Testis (tissue), 5 donors: ENCODE measurements at places on chromosomes 7 and 10. TPM values are rescaled to one million over a fixed set of nuclear protein-coding genes. Genes with fewer than 3 reads are reported as not detected.

DNA sequence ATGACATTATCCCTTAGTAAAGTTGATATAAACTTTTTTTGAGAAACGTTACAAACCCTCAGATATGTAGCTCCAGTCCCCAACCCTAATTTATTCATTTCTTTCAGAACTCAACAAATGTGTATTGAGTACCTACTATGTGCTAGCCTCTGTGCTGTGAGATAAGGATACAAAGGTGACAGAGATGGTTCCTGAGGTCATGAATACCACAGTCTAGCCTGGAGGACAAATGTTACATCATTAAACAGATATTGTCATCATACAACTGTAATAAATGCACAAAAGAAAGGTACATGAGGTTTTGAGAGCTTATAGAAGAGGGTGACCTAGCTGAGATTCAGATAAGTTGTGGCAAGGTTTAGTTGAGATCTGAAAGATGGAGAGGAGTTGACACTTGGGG lies 4.4 kb upstream of the WIPF3 start:
- no peaks in the 10 kb centered on the region for H3K36me3 ChIP-seq
- no peak overlapping the region for H3K4me3 ChIP-seq
- DNase-seq, result no peak
- H3K27ac ChIP-seq, result no peak overlapping the region

Gene GATA3
- 0.50 TPM for polyA plus RNA-seq

GRCh38 chr7:609365-609764 lies 89.7 kb upstream of the PDGFA start:
- DNase-seq, result no peak
- H3K27ac ChIP-seq, result no peak overlapping the region
- H3K4me1 ChIP-seq, result peaks cover 26% of the 10 kb centered on the region

GRCh38 chr7:139124084-139124914 lies 14.8 kb upstream of the ZC3HAV1 start:
- no peak overlapping the region for H3K4me3 ChIP-seq
- no peak for DNase-seq
- no peak overlapping the region for H3K27ac ChIP-seq
- no peaks in the 10 kb centered on the region for H3K27me3 ChIP-seq
- no peaks in the 10 kb centered on the region for H3K4me1 ChIP-seq
- no peaks in the 10 kb centered on the region for H3K36me3 ChIP-seq

DNA sequence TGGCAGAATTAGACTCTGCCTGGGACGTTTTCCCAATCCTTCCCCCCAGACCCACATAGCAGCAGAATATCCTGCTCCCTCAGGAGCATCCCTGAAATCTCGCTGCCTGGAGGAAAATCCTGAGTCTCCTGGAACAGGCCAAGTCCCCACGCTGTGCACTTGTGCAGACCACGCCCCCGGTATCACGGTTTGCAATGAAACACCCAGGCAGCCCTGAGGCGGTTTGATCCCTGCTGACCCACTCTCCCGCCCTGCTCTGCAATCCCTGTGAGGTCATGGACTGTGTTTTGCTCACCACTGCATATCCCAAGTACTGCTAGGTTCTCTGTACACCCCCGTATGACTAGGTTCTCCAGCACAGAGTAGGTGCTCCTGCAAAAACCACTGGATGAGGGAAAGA lies 411.8 kb upstream of the MGMT start:
- H3K4me3 ChIP-seq, result no peak overlapping the region
- H3K27me3 ChIP-seq, result no peaks in the 10 kb centered on the region
- H3K27ac ChIP-seq, result no peak overlapping the region
- no peaks in the 10 kb centered on the region for H3K36me3 ChIP-seq
- no peaks in the 10 kb centered on the region for H3K4me1 ChIP-seq

DNA sequence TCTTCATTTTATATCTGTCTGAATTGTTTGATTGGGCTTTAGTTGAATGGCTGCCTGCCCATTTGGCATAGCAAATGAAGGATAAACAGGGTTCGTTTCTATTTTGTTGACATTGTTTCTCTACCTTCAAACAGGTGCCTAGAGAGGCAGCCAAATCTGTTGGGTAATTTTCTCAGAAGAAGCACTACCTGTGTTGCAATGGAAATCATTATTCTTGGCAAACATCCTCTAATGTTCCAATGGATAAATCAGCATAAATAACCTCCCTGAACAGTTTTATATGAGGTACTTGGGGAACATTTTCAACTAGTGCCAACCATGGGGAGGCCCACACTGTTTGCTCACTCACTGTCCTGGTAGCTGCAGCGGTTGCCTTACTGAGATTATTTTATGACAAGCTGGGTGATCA lies 64.4 kb upstream of the PLPP4 start:
- no peak overlapping the region for H3K27ac ChIP-seq
- H3K4me3 ChIP-seq, result no peak overlapping the region
- H3K36me3 ChIP-seq, result no peaks in the 10 kb centered on the region

Gene C1QL3
- not detected for polyA plus RNA-seq

- DNase-seq, result no peak
- no peak overlapping the region for H3K27ac ChIP-seq
- H3K4me1 ChIP-seq, result no peaks in the 10 kb centered on the region
- H3K4me3 ChIP-seq, result no peak overlapping the region
- no peaks in the 10 kb centered on the region for H3K27me3 ChIP-seq
Measured at GRCh38 chr10:117662126-117662525, 119.6 kb downstream of the EMX2 start.

Gene FAM131B
- polyA plus RNA-seq, result 1.2 TPM

GRCh38 chr7:38929460-38930171 lies 20.6 kb upstream of the VPS41 start:
- no peaks in the 10 kb centered on the region for H3K36me3 ChIP-seq
- no peak overlapping the region for H3K4me3 ChIP-seq
- H3K27me3 ChIP-seq, result no peaks in the 10 kb centered on the region
- no peak overlapping the region for H3K27ac ChIP-seq
- no peaks in the 10 kb centered on the region for H3K4me1 ChIP-seq
- no peak for DNase-seq

DNA sequence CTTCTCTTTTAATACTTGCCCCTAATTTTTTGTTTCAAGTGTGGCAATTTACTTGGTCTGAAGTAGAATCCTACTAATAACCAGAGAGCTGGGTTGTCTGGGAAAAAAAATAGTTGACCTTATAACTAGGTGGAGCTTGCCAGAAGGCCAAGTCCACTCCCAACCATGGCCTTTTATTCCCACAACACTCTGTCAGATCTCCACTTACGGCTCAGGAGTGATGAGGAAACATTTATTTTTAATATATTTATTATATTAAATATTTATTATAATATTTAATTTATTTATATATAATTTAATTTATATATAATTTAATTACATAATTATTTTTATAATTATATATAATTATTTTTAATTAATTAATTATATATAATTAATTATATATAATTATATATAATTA lies 58.8 kb downstream of the TSPAN12 start:
- no peaks in the 10 kb centered on the region for H3K36me3 ChIP-seq
- H3K27me3 ChIP-seq, result no peaks in the 10 kb centered on the region
- no peak overlapping the region for H3K27ac ChIP-seq
- no peaks in the 10 kb centered on the region for H3K4me1 ChIP-seq
- H3K4me3 ChIP-seq, result no peak overlapping the region
- DNase-seq, result no peak

Gene FAM180A
- polyA plus RNA-seq, result 1.5 TPM

GRCh38 chr7:27146491-27147198 lies 929 bp downstream of the HOXA6 start:
- peak; percentile 8 for DNase-seq
- H3K4me1 ChIP-seq, result peaks cover 4% of the 10 kb centered on the region
- H3K4me3 ChIP-seq, result no peak overlapping the region

Gene NODAL
- polyA plus RNA-seq, result 5.2 TPM

Gene ERV3-1
- polyA plus RNA-seq, result 14.8 TPM

GRCh38 chr10:126135177-126135576 lies 238.8 kb downstream of the FANK1 start:
- H3K27me3 ChIP-seq, result no peaks in the 10 kb centered on the region
- peaks cover 4% of the 10 kb centered on the region for H3K4me1 ChIP-seq
- no peak for DNase-seq
- H3K4me3 ChIP-seq, result no peak overlapping the region
- no peak overlapping the region for H3K27ac ChIP-seq

DNA sequence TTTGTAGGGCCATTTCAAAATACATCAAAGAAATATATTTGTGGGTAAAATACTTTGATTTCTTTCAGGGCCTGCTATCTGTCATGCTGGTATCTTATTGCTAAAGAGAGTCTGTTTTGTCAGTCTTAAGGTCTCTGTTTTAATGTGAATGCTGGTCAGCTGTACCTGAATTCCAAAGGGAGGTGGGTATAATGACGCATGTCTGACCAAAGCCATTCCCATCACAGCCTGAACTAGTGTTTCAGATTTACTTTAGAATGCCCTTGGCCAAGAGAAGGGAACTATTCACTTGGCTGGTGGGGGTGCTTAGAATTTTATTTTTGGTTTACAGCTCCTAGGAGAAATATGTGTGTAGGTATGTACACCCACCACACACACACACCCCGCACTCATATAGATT lies 30.6 kb upstream of the MYL10 start:
- no peak overlapping the region for H3K27ac ChIP-seq
- DNase-seq, result no peak
- no peaks in the 10 kb centered on the region for H3K4me1 ChIP-seq
- no peak overlapping the region for H3K4me3 ChIP-seq
- H3K36me3 ChIP-seq, result no peaks in the 10 kb centered on the region

DNA sequence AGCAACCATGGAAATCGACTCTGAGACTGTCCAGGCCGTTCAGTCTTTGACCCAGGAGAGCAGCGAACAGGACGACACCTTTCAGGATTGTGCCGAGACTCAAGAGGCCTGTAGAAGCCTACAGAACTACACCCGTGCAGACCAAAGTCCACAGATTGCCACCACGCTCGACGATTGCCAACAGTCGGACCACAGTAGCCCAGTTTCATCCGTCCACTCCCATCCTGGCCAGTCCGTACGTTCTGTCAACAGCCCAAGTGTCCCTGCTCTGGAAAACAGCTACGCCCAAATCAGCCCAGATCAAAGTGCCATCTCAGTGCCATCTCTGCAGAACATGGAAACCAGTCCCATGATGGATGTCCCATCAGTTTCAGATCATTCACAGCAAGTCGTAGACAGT lies 82.0 kb upstream of the SAMD8 start:
- H3K27ac ChIP-seq, result no peak overlapping the region
- DNase-seq, result peak; percentile 11
- H3K4me1 ChIP-seq, result peaks cover 5% of the 10 kb centered on the region
- no peaks in the 10 kb centered on the region for H3K36me3 ChIP-seq
- no peaks in the 10 kb centered on the region for H3K27me3 ChIP-seq
- no peak overlapping the region for H3K4me3 ChIP-seq

Gene GLI3
- 7.3 TPM for polyA plus RNA-seq

GRCh38 chr10:71766717-71767419 lies 6.5 kb downstream of the VSIR start:
- peak overlapping the region; percentile 82 for H3K27ac ChIP-seq
- no peaks in the 10 kb centered on the region for H3K36me3 ChIP-seq
- peaks cover 45% of the 10 kb centered on the region for H3K4me1 ChIP-seq
- H3K4me3 ChIP-seq, result no peak overlapping the region

GRCh38 chr10:66928776-66929175 lies 2.9 kb downstream of the LRRTM3 start:
- no peak overlapping the region for H3K4me3 ChIP-seq
- no peaks in the 10 kb centered on the region for H3K36me3 ChIP-seq
- no peak overlapping the region for H3K27ac ChIP-seq
- DNase-seq, result no peak
- H3K27me3 ChIP-seq, result no peaks in the 10 kb centered on the region
- H3K4me1 ChIP-seq, result peaks cover 8% of the 10 kb centered on the region

Gene HNRNPF
- polyA plus RNA-seq, result 232 TPM

GRCh38 chr10:124545351-124546054 lies 83.9 kb downstream of the LHPP start:
- peaks cover 16% of the 10 kb centered on the region for H3K4me1 ChIP-seq
- H3K27me3 ChIP-seq, result no peaks in the 10 kb centered on the region
- H3K27ac ChIP-seq, result no peak overlapping the region
- no peak for DNase-seq
- H3K4me3 ChIP-seq, result no peak overlapping the region
